ENCODE measurements at places on chromosomes 4 and X.

GRCh38 chr4:24443200-24443599, 141.2 kb downstream of the DHX15 start:
- no peak for DNase-seq

- no peak for DNase-seq
Observed at GRCh38 chr4:155207534-155208257, 740 bp upstream of the NPY2R start.

DNA sequence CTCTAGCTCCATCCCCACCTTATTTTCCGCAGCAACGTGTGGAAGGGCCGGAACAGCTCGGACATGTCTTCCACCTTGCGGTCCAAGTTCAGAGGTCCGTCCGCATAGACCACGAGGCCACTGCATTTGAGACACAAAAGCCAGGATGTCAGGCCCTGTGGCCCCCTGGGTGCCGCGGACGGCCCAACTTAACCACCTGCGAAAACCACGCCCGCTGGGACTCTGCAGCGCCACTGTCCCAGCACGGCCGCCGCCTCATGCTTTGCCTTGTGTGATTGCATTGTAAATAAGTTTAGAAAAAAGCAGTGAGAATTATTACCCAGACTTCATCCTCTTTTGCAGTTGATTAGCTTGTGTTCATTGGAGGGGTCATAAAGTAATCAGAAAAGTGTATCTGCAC, 58.2 kb upstream of the MXD4 start:
- no peak for DNase-seq

- no peak for DNase-seq
Observed at GRCh38 chr4:87235020-87235671, 14.7 kb upstream of the KLHL8 start.

DNA sequence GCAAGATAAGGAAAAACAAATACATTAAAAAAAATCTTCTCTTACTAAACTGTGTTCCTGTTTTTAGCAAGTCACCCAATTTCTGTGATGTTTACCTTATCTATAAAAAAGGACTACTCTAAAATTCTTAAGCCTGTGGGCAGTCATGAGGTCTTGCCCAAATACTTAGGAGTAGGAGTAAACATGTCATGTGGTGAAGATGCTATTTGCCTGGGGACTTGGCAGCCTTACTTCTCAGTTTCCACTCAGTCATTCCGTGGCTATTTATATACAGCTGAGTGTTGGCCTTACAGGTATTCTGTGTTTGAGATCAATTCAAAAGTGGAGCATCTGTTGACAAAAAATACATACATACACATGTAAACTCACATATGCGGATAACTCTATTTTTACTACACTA, 89.9 kb upstream of the TLR2 start:
- no peak for DNase-seq

- DNase-seq, result no peak
Observed at GRCh38 chr4:146095860-146096259, 79.7 kb upstream of the LSM6 start.

DNA sequence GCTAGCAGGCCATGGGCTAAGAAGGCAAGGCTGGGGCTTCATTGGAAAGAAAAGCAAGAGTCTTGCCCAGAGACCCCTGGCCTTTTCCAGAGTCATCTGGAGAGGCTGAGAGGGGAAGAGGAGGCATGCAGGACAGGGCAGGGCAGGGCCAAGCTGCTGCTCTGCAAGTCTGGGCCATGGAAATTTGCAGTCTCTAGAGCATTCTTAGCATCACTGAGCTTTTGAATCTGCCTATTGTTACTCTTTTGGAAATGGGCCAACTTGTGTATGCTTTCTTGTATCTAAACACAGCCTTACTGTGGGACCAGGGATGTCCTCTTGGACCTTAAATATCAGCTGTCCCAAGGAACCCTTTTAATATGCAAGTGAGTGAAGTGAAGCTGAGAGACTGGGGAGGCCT, 560.5 kb downstream of the MID1IP1 start:
- no peak for DNase-seq

DNA sequence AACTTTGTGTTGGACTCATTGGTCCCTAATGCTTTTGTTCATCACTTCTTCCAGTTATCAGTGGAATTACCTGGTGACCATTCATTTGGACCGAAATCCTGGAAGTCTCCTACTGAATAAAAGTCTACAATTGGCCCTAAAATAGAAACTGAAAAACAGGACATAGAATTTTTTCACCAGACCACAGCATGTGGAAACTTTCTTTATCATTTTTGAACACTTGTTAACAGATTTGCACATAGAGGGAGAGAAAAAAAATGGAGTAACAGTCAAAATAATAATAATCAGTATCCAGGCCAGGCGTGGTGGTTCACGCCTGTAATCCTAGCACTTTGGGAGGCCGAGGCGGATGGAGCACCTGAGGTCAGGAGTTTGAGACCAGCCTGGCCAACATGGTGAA, 7.1 kb downstream of the EPGN start:
- DNase-seq, result no peak

DNA sequence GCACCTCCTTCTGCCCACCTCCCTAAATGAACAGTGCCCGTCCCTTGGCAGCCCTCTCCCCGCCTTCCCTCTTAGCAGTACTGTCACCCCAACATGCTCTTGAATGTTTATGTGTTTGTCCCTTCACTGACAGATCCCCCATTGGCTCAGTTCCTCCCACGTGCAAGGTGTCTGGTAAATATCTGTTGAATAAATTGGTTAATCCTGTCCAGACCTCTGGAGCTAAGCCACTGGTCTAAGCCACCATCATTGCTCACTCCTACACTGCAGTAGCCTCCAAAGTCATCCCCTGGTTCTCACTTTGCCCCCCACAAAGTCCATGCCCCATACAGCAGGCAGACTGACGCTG, 26.1 kb upstream of the MAN2B2 start:
- no peak for DNase-seq

DNA sequence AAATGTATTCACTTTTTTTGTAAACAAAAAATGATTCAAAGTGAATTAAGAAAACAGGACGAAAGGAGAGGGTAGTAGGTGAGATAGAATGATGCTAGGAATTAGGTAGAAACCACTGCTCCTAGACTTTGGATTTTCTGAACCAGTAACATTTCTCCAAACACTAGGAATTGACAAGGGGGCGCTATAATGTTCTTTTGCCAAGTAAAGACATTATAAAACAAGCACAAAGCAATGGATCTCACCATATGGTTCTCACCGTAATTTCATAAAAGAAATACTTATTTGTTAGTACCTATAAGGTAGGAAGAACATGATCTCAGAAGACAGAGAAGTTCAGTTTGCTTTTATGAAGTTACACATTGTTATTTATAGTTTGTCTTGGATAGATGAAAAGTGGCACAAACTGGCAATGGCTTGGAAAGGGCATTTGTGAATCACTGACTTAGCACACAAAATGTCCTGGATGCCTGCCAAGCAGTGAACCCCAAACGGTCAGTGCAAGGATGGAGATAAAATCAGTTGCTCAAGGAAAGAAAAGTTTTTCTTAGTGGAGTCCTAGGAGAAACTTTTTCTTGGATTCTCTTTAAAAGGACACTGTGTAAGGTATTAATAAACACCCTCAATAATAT, 8.1 kb upstream of the TBC1D1 start:
- no peak for DNase-seq

DNA sequence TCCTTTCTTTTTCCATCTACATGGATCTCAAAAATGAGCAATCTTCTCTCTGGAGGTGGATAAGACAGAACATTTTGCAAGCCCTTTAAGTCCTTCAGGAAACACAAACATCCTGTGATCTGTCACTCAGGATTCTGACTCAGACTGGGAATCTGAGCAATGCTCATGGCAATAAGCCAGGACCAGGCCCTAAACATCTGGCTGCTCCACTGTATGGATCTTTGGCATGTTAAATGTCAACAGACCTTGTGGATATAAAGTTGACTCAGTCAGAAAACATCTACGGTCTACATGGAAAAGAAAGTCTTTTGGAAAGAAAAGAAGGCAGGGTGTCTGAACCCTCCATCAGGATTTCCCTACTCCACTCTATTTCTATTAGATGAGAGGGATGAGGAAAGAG, 17.8 kb upstream of the CHIC2 start:
- DNase-seq, result no peak

GRCh38 chrX:7775987-7776386, 67.0 kb upstream of the VCX start:
- no peak for DNase-seq

- DNase-seq, result no peak
Observed at GRCh38 chr4:169582706-169583105, 29.7 kb downstream of the NEK1 start.

- DNase-seq, result peak; percentile 16
Observed at GRCh38 chrX:147847999-147848398, 63.7 kb upstream of the FMR1 start.

- DNase-seq, result no peak
Observed at GRCh38 chr4:8915201-8916200, 43.9 kb upstream of the HMX1 start.

DNA sequence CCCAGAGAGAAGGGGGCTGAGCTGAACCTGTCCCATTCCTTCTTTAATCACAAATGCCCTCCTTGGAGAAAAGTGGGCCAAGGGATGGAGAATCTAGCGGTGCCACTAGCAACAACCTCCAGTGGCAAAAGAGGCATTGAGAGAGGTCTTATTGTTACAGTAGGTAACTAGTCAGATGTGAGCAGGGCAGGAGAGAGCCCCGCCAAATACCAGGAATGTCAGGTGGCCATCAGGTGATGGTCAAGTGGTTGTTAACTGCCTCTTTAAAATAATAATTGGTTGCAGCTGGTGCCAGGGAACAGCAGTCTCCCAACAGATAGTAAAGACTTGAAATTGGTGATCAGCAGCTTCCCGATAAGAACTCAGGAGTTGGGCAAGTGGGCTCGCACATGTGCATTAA, 116.1 kb downstream of the EVC2 start:
- DNase-seq, result no peak

DNA sequence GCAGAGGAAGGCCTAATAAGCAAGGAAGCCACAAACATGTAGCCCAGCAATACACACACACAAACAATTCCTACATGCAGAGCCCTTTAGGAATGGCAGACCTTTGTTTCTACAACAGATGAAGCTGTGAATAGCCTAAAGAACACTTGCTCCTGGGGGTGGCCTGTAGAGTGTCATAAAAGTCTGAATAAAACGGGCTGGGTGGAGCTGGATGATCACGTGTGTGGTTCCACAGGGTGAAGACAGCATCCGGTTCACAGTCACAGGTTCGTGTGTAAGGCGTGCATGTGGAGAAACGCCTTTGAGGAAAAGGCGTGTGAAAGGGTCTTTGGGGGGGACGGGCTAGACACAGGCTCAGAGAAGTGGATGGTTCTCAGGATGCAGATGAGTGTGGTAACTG, 156.1 kb downstream of the AFAP1 start:
- no peak for DNase-seq

DNA sequence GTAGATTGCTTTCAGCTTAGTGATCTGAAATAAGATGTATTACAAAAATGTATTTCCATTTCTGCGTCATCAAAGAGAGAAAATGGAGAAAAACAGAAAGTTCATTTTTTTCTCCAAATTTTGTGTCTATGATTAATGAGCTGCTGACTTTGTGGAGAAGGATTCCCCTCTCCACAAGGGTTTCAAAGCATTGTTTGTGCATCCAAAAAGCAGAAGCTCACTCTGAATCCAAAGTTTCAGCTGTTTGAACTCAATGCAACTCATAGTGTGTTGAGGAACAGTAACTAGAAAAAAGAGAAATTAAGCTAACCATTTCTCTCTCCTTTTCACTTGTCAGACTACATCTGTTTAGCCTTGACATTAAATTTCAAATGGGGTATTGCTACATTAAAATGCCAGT, 62.9 kb upstream of the SLC7A11 start:
- no peak for DNase-seq

GRCh38 chr4:86302830-86303229, 57.0 kb downstream of the MAPK10 start:
- DNase-seq, result no peak

DNA sequence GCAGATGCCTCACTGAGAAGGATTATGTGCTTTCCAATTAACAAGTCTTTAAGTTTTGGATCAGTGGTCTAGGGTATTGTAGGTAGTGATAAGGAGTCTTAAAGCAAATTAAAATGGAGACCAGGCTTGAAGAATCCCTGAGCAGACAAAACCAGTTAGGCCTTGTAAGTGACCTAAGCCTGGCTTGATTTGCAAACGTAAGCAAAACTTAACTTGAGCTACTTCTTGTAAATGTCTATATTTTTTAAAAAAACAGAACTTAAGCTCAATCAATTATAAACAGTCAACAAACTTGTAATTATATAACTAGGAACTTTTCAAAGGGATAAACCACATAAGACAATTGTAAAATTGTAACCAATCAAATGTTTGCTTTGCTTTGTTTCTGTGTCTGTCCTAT, 72.7 kb upstream of the NALF2 start:
- no peak for DNase-seq

- no peak for DNase-seq
Observed at GRCh38 chrX:124280294-124280902, 52.1 kb upstream of the TEX13D start.

DNA sequence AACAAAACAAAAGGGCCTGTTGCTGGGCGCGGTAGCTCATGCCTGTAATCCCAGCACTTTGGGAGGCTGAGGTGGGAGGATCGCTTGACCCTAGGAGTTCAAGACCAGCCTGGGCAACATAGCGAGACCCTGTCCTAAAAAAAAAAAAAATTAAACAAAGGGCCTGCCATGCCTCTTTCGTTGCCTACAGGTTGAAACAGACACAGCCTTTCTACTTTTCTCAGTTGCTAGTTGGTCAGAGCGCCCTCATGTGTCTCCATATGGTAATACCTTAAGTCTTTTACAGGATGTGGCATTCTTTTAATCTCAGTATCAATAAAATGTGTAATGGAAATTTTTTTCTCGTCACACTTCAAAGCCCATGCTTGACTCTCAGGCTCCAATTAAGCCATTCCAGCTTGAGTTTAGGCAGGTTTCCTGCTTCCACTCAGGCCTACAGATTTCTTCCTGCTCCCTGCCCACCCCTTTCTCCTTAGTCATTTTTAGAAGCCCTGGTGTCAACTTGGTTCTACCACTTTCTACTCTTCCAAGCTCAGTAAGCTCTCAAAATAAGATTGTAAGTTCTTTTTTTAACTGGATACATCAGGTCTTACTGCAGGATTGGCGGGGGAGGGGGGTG, 4.6 kb upstream of the SOWAHD start:
- DNase-seq, result no peak

DNA sequence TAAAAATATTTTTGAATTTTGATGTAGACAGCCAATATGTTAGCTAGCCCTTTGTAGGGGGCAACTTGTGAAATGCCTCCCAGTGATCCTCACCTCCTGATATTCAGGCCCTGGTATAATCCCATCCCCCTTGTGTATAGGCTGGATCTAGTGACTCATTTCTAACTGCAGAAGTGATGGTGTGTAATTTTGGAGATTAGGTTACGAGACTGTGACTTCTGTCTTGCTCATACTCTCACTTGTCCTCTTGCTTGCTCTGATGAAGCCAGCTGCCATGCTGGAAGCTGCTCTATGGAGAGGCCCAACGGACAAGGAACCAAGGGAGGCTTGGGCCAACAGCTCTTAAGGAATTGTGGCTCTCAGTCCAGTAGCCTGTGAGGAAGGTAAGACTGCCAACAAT, 61.7 kb downstream of the GPR82 start:
- no peak for DNase-seq

DNA sequence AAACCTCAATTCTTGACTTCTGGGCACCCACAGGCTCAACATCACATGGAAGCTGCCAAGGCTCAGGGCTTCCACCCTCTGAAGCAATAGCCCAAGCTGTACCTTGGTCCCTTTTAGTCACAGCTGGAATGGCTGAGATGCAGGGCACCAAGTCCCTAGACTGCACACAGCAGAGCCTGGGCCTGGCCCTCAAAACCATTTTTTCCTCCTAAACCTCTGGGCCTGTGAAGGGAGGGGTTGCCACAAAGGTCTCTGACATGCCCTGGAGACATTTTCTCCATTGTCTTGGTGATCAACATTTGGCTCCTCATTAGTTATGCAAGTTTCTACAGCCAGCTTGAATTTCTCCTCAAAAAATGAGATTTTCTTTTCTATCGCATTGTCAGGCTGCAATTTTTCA, 382.7 kb upstream of the RASGEF1B start:
- no peak for DNase-seq
